ENCODE measurements at places on chromosomes 2 and 18.

DNA sequence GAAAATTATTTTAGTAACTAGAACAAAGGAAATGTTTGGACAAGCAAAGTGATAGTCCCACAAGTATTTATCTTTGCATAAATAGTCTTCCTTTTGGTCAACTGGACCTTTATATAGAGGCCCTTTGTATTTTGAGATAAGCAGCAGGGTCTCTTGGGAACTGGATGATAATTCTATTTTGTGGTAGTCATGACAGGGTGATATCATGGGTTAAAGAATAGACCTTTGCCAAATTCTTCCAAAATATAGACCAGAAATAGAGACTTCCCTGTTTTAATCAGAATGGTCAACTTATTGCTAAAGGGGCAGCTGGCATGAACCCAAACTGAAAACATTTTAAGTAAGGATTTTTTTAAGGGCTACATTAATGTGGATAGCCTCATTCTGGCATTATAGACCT, 10.5 kb downstream of the PLEK start:
- no peak for DNase-seq

DNA sequence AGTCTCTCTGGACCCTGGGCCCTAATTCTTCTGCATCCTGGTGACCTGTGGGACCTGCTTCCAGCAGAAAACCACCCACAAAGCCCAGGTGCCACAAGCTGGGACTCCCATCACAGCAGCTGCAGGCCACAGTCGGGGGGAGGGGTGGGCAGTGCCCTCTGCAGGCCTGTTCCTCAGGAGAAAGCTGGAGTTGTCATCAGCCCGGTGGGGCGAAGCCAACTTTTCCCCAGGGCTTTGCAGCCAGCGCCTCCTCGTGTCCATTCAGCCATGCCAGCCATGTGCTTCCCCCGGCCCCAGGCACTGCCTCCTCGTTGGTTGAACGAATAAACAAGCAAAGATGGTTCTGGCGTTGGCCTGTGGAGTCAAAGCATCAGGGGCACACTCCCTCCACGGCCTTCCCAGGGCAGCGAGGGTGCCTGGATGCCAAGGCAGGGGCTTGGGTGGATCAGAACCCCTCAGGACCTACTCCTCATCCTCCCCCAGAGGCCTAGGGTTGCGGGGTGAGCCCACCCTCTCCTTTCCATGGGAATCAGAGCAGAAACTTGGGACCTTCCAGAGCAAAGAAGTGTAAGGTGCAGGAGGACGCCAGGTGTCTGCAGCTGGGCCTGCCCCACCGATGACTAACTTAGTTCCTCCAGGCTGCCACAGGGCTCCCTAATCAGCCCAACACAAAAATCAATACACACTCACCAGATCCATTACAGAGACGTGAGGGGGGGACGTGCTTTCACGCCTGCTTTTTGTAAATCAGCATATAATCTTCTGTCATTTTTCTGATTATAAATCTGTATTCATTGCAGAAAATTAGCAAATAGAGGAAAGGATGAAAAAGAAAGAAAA, 75.7 kb upstream of the RAB6C start:
- no peak for DNase-seq

GRCh38 chr18:27724362-27724761, 452.6 kb downstream of the CDH2 start:
- no peak for DNase-seq

GRCh38 chr2:238438856-238439849, 12.4 kb downstream of the ASB1 start:
- DNase-seq = no peak

DNA sequence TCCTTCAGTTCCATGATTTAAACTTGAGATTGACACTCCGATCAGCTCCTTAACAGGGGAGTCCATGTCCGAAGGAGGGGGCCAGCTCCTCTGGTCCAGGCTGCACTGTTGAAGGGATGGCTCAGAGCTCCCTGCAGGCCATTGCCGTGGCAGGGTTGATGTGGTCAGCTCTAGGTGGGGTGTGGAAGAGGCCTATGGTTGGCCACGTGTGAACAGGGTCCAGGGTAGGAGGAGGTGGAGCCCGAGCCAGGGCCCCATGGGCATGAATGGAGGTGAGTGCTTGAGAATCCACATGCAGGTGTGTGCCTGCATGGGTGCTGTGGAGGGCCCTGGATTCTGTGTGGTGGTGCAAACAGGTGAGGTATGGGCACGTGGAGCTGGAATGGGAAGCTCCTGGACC, 1.1 kb downstream of the SPEG start:
- DNase-seq = no peak

DNA sequence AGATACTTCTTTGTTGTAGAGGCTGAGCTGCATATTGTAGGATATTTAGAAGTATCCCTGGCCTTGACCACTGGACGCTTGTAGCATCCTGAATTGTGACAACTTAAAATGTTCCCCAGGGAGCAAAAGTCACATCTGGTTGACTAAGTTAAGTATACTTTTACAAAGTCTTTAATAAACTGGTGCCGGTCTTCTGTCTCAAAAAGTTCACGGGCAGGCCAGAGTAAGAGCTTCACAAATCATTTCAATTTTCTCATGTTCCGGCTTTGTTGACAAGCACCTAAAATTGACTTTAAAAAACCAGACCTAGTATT, 18.4 kb downstream of the ATP8B1 start:
- no peak for DNase-seq

- no peak for DNase-seq
Observed at GRCh38 chr2:55861733-55862132, 61.8 kb downstream of the EFEMP1 start.

All from nucleus accumbens (tissue), 56 donors.